Fibroblast of skin of right quadriceps (primary cell): ENCODE measurements at places on chromosomes 12 and 14.
A peak's percentile ranks its signal among the peaks of the same experiment; 100 is the strongest.

DNA sequence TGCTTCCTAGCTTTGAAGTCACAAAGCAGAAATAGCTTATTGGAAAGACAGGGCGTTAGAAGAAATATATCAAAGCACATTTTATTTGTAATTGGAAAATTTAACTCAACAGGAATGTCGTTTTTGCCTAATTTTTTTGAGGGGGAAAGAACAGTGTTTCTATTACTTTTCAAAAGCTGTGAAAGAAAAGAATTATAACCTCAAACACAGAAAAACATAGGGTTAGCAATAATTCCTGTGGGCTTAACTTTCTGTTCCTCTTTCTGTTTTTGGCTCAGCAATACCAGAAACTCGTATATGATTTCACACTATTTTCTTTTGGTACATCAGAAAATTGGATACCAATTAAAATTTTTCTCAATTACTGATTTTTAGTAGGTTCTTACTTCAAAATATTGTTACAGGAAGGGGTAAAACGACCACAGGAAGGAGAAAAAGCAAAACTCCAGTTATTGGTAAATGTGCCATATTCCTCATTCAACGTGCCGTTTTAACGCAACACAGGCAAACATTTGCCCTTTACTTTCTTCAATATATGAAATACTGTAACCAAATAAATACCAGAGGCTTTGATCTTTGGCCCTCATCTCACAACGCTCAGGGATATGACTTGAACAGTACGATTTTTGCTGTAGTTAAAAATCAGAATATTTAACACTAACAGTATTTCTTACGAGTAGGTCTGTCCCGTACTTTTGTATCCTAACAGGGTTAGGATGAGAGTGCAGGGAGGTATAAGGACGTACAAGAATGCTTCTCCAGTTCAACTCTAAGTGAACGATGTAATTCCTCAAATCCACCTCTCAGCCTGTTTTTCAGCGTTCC lies 1.3 kb upstream of the RNU6-7 start:
- DNase-seq: no peak

DNA sequence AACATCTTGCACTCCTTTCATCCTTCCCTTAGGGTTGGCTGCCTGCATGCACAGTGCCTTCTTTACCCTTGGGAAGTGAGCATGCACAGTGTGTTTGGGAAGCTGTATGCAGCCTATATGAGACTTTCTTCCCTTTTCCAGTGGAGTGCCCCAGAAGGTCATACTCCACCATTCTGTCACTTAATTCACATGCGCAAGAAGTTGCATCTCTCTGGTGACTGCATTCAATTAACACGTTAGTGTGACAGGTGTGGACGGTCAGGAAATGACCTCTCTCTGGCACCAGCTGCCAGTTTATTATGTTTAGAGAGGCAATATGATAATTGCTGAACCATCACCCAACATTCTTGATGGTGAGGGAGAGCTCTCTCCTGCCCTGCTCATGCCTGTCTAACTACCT lies 770.0 kb downstream of the FLRT2 start:
- no peak for DNase-seq

DNA sequence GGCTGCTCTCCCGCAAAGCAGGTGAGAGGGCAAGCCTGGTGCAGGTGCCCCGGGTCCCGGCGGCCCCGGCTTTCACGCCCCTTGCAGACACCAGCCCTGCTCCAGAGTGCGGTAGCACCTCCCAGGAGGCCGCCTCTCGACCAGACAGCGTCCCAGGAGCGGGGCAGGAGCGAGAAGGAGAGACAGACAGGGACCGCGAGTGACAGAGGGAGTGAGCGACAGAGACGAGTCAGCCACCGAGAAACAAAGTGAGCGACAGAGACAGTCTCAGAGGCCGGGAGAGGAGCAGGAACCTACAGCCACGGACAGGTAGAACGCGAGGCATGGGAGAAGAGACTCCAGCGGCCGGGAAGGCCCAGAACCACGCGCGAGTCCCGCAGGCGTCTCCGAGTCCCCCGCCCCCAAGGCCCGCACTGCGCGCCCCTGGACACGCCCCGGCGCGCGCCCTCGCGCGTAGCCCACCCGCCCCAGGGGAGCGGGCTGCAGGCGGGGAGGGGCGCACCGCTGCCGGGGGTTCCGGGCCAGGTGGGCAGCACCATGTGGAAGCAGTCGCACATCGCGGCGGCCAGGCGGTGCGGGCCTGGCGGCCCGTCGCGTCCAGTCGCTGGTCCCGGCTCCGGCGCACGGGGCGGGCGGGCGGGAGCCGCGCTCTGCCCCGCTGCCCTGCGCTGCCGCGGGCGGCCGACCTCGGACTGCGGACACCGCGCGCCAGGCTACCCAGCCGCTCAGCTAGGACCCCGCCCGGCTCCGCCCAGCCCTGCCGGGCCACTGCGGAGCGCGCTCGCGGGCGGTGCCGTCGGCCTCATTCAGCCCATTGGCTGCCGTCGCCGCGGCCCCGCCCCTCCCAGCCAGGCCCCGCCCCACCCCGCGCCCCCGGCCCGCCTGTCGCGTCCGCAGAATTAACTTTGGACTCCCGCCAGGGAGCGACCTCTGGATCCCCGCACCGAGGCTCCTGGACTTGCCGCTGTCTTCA lies at the start of gene AHNAK2:
Gene AHNAK2, minus strand, starts transcription at position 694 of the 973 bp plus-strand sequence. Its CDS starts 137 bp downstream, at position 557.
- peak; percentile 61 for DNase-seq

- DNase-seq: no peak
These were observed 20.0 kb upstream of the BCL7A start for GRCh38 chr12:122001466-122002209.

- DNase-seq: no peak
These were observed 761.2 kb downstream of the NOVA1 start for GRCh38 chr14:25836636-25837035.

DNA sequence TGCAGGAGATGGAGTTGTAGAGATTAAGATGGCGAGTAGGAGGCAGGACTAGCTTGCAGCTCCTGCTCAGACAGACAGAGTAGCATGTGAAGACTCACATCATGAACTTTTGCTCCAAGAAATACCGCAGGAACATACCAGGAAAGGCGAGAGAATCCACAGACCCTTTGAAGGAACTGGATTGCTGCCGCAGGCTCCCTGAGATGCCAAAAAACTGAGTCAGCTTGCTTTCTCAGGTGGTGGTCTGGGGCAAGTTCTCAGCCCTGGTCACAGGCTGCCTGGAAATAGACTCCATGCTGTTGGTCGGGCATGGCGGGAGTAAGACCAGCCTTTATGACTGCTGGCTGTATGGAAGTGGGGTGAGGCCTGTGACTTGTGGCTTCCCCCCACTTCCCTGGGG lies 163.6 kb upstream of the NAV3 start:
- DNase-seq: peak; percentile 60

GRCh38 chr12:94426049-94426448 lies 33.6 kb downstream of the CEP83 start:
- no peak for DNase-seq

GRCh38 chr12:114478865-114479264 lies 72.9 kb upstream of the TBX5 start:
- no peak for DNase-seq

GRCh38 chr12:25797386-25797785 lies 161.1 kb upstream of the RASSF8 start:
- DNase-seq: no peak

- no peak for DNase-seq
These were observed 619.9 kb downstream of the AACS start for GRCh38 chr12:125684968-125685790.

- DNase-seq: peak; percentile 13
These were observed 16.7 kb downstream of the GRIP1 start for GRCh38 chr12:66662179-66662578.

GRCh38 chr12:126201981-126202537 lies 1136.8 kb downstream of the AACS start:
- no peak for DNase-seq

DNA sequence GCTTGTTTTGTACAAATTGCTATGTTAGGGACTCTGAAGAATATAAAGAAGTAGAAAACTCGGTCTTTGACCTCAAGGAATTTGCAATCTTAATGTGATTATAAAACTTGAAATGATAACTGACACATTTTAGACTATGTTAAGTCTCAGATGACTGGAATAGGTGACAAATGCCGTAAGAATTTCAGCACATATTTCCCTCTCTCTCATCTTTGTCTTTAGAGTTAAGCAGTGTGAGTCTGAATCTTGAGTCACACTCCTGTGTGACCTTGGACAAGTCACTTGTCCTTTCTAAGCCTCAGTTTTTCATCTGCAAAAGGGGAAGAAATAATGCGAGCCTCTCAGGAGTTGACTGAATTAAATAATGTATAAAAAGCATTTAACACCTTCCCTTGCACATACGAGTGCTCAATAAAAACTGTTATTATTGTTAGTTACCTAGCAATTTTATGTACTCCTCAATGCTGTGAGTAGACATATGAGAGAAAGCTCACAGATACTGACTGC lies 103.7 kb downstream of the DYRK2 start:
- peak; percentile 77 for DNase-seq

DNA sequence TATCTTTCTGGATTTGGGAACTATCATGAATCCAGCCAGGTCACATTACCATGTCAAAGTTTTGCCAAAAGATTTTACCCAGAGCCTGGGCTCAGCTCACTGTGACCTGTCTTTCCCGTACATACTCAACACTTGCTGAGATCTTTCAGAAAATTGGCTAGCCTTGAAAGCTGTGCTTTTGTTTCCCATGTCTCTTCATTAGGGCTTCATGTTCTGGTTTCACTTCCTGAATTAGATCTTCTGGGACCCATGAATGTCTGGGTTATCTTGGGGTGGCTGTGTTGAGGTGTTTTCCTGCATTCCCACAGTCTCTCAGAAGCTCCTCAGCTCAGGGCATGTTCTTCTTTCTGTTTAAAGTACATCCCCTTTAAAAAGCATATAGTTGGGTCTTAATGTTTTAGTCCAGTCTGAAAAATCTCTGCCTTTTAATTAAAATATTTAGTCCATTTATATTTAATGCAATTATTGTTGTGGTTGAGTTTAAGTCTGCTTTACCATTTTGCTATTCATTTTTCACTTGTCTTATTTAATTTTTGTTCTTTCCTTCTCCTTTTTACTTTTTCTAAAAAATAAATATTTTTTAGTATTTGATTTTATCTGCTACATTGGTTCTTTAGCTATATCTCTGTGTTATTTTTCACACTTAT lies 242.7 kb downstream of the VRK1 start:
- DNase-seq: no peak
